Activated CD4-positive, alpha-beta T cell treated with anti-CD3 and anti-CD28 coated beads, Interleukin-2, amount 10 ng/mL, durations not matched to agents 7 days and 5 days (primary cell): ENCODE measurements at places on chromosomes 13 and 19. TPM values are rescaled to one million over a fixed set of nuclear protein-coding genes. Genes with fewer than 3 reads are reported as not detected.

Gene MRPL54
- total RNA-seq = 78.4 TPM

Gene ZNF99
- not detected for total RNA-seq

Gene CUL4A
- 84.6 TPM for total RNA-seq

Gene TNNT1
- 0.32 TPM for total RNA-seq

Gene PPM1N
- 1.1 TPM for total RNA-seq

Gene BRME1
- total RNA-seq = 6.3 TPM

Gene TNFSF11
- 0.87 TPM for total RNA-seq

Gene TNFSF13B
- total RNA-seq = 11.7 TPM

Gene NDUFA3
- 128 TPM for total RNA-seq

Gene CNN1
- total RNA-seq = not detected

Gene CPAMD8
- 0.22 TPM for total RNA-seq

Gene CRB3
- 0.64 TPM for total RNA-seq

Gene SIGLEC7
- total RNA-seq = not detected

Gene PSG6
- total RNA-seq = not detected

- DNase-seq = no peak
- no peak overlapping the region for H3K27ac ChIP-seq
- no peak overlapping the region for H3K4me3 ChIP-seq
- no peaks in the 10 kb centered on the region for H3K4me1 ChIP-seq
- H3K36me3 ChIP-seq = no peaks in the 10 kb centered on the region
These were observed 228.8 kb upstream of the STARD13 start for GRCh38 chr13:33514362-33514761.

- peaks cover 82% of the 10 kb centered on the region for H3K4me1 ChIP-seq
- H3K36me3 ChIP-seq = peaks cover 66% of the 10 kb centered on the region
- H3K4me3 ChIP-seq = no peak overlapping the region
- H3K27ac ChIP-seq = peak overlapping the region; percentile 65
- DNase-seq = no peak
These were observed 3.3 kb upstream of the GPR183 start for GRCh38 chr13:99310382-99311031.

DNA sequence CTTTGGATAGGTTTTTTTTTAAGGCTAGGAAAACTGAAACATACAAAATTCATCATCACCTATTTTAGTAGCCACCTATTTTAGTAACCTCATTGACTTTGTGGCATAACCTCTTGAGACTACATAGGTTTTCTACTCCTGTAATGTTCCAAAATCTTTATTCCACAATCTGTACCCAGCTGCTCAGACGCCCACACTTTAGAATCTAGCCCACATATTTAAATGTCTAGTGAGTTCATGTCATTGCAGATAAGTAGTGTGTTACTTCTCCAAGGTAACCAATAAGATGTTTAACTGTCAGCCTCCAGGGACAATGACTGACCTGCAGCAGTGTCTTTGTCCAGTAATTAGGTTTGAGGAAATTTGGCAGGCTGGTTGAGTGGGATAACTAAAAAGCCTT lies 330.2 kb downstream of the MZT1 start:
- no peaks in the 10 kb centered on the region for H3K4me1 ChIP-seq
- DNase-seq = no peak
- no peak overlapping the region for H3K27ac ChIP-seq
- H3K4me3 ChIP-seq = no peak overlapping the region
- no peaks in the 10 kb centered on the region for H3K36me3 ChIP-seq
- no peaks in the 10 kb centered on the region for H3K27me3 ChIP-seq

GRCh38 chr13:49343255-49343654 lies 95.5 kb downstream of the CDADC1 start:
- no peaks in the 10 kb centered on the region for H3K27me3 ChIP-seq
- H3K27ac ChIP-seq = no peak overlapping the region
- DNase-seq = no peak

DNA sequence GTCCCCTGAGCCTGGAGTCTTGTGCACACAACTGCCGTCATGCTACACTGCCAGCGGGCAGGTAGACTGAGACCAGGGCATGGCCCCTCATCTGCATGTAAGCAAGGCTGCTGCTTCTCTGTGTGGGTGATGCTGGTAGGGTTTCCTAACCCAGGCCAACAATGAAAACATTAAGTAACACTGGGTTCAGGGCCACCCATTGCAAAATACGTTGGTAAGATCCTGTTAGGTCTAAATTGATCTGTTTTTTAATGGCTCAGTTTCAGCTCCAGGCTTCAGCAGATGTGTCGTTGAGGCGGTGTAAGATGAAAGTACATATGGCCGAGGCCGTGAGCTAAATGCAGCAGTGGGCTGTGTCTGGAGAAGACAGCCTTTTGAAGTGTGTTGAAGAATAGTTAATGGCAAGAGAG lies 383.4 kb downstream of the IRS2 start:
- no peak overlapping the region for H3K4me3 ChIP-seq
- H3K27ac ChIP-seq = no peak overlapping the region
- H3K27me3 ChIP-seq = no peaks in the 10 kb centered on the region
- no peak for DNase-seq

DNA sequence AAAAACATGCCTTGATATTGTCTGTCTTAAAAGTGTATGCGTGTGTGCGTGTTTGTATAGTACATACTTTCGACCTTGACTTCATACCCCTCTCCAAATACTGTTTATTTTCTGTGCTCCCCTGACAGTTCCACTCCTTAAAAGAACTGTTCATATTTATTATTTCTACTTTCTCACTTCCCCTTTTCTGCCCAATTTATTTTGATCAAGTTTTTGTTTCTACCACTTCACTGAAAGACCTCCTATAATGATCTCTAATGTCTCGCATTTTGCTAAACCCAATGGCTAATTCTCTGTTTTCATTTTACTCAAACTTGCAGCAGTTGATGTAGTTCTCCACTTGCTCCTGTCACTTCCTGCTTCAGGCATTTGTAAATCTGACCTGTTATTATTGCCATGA lies 426.1 kb upstream of the KLF12 start:
- no peak for DNase-seq
- no peaks in the 10 kb centered on the region for H3K4me1 ChIP-seq
- no peak overlapping the region for H3K4me3 ChIP-seq
- no peak overlapping the region for H3K27ac ChIP-seq
- no peaks in the 10 kb centered on the region for H3K36me3 ChIP-seq

DNA sequence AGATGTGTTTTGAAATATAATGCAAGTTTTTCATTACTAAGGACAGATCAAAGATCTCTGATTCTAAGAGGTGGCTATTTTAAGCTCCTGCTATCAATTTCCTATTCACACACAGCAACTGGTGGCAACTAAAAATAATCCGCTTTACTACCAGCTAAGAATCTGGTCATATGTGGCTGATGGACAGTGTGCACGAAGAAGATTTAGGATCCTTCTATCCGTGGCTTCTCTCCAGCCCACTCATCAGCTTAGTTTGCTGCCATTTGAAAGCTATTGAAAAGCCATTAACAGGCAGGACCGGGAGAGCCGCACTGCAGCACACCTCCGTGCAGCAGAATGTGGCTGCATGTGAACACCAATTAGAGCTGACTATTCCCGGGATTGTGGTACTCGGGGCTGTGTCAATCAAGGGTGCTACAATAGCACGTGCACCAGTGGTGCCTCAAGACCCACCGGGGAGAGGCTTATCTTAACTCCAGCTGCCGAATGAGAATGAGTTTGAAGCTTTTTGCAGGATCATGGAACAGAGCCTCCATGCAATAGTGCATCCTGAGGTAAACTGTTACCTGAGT lies at the start of gene MYO16:
TSS of gene MYO16 (plus strand) at position 431 of the 572 bp plus-strand sequence. CDS start 234 bp downstream, outside the sequence.
- H3K36me3 ChIP-seq = no peaks in the 10 kb centered on the region
- H3K4me1 ChIP-seq = no peaks in the 10 kb centered on the region
- no peak for DNase-seq
- no peak within 1 kb of the TSS for H3K4me3 ChIP-seq
- no peak within 1 kb of the TSS for H3K27ac ChIP-seq

GRCh38 chr19:1522838-1523237 lies 1.0 kb upstream of the PLK5 start:
- H3K36me3 ChIP-seq = no peaks in the 10 kb centered on the region
- no peak overlapping the region for H3K27ac ChIP-seq
- peaks cover 4% of the 10 kb centered on the region for H3K4me1 ChIP-seq
- H3K27me3 ChIP-seq = peaks cover 26% of the 10 kb centered on the region
- H3K4me3 ChIP-seq = no peak overlapping the region
- no peak for DNase-seq

DNA sequence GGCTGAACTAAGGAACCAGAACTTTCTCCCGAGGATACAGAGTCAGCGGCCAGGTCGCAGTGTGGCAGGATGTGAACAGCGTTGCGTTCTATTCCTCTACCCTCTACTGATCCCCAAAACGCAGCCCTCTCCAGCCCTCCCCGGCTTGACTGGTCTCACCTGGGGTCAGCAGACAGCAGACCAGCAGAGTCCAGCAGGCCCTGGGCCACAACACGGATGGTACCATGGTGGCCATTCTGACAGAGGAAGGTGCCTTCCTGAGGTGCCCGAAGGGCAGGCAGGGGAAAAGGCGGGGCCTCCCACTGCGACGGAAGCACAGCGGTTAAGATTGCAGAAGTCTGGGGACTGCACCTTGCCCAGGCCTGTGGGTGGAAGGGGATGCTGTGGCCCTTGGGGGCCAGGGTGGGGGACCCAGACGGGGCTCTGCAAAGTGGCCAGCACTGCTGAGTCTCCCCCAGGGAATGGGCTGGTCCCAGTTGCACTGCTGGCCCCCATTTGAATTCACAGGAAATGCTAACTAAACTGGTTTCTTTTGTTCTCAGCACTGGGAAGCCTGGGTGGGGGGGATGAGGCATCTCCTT lies at the start of gene ICAM3:
TSS of gene ICAM3 (minus strand) at position 245 of the 581 bp plus-strand sequence. CDS start at position 235, 10 bp downstream.
- peak within 1 kb of the TSS; percentile 94 for H3K27ac ChIP-seq
- peaks cover 19% of the 10 kb centered on the region for H3K36me3 ChIP-seq
- no peaks in the 10 kb centered on the region for H3K27me3 ChIP-seq
- peak within 1 kb of the TSS; percentile 95 for H3K4me3 ChIP-seq
- DNase-seq = peak; percentile 74
- peaks cover 37% of the 10 kb centered on the region for H3K4me1 ChIP-seq

- H3K27ac ChIP-seq = no peak overlapping the region
- no peaks in the 10 kb centered on the region for H3K36me3 ChIP-seq
- DNase-seq = no peak
These were observed 145.9 kb downstream of the DACH1 start for GRCh38 chr13:71721104-71721503.

- H3K4me1 ChIP-seq = no peaks in the 10 kb centered on the region
- no peak overlapping the region for H3K4me3 ChIP-seq
- no peak overlapping the region for H3K27ac ChIP-seq
- peaks cover 18% of the 10 kb centered on the region for H3K36me3 ChIP-seq
- DNase-seq = no peak
- no peaks in the 10 kb centered on the region for H3K27me3 ChIP-seq
These were observed 20.4 kb downstream of the ZNF578 start for GRCh38 chr19:52473655-52474350.

- no peak overlapping the region for H3K4me3 ChIP-seq
- H3K36me3 ChIP-seq = no peaks in the 10 kb centered on the region
- H3K27ac ChIP-seq = no peak overlapping the region
- no peak for DNase-seq
- H3K27me3 ChIP-seq = no peaks in the 10 kb centered on the region
- H3K4me1 ChIP-seq = no peaks in the 10 kb centered on the region
These were observed 10.1 kb downstream of the ATCAY start for GRCh38 chr19:3890591-3890990.

- H3K27me3 ChIP-seq = no peaks in the 10 kb centered on the region
- H3K36me3 ChIP-seq = peaks cover 40% of the 10 kb centered on the region
- peaks cover 6% of the 10 kb centered on the region for H3K4me1 ChIP-seq
- H3K27ac ChIP-seq = peak overlapping the region; percentile 19
These were observed 33.4 kb downstream of the IPO5 start for GRCh38 chr13:97986835-97987234.

DNA sequence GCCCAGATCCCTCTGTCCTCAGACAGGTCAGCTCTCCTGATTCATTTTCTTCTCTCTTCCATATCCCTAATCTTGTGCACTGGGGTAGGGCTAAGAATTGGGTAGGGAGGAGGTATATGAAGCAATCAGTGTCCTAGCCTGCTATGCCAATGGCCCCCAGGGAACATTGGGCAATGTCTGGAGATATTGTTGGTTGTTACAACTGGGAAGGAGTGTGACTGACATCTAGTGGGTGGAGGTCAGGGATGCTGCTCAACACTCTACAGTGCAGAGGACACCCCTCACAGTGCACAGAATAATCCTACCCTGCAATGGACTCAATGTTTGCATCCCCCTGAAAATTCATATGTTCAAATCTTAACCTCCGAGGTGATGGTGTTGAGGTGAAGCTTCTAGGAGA lies 57.5 kb downstream of the CPAMD8 start:
- H3K4me3 ChIP-seq = no peak overlapping the region
- H3K4me1 ChIP-seq = no peaks in the 10 kb centered on the region
- no peaks in the 10 kb centered on the region for H3K36me3 ChIP-seq
- no peak overlapping the region for H3K27ac ChIP-seq
- H3K27me3 ChIP-seq = peaks cover 5% of the 10 kb centered on the region

GRCh38 chr13:73146707-73147106 lies 87.9 kb downstream of the KLF5 start:
- peaks cover 2% of the 10 kb centered on the region for H3K4me1 ChIP-seq
- H3K4me3 ChIP-seq = no peak overlapping the region
- H3K27ac ChIP-seq = no peak overlapping the region
- H3K27me3 ChIP-seq = no peaks in the 10 kb centered on the region

GRCh38 chr13:109857803-109858202 lies 71.4 kb upstream of the IRS2 start:
- no peak overlapping the region for H3K27ac ChIP-seq
- H3K4me3 ChIP-seq = no peak overlapping the region
- DNase-seq = no peak
- H3K27me3 ChIP-seq = peaks cover 33% of the 10 kb centered on the region
- no peaks in the 10 kb centered on the region for H3K36me3 ChIP-seq

DNA sequence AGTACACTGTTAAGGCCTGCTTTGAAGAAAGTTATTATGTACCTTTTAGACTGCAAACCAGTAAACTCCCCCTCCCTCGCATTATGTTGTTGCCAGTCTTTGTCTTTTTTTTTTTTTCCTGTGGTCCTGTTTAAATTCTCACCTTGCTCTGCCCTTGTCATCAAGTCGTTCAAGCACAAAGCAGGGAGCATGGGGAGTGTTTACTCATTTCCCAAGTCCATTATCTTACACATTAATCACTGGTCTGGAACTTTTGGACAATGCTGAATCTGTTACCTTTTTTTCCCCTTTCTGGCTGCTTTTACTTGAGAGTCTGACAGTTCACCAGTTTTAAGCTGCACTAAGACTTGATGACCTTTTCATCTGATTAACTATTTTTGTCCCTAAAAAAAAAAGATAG lies 108.2 kb downstream of the DACH1 start:
- H3K27me3 ChIP-seq = no peaks in the 10 kb centered on the region
- H3K27ac ChIP-seq = no peak overlapping the region
- H3K4me1 ChIP-seq = no peaks in the 10 kb centered on the region
- H3K4me3 ChIP-seq = no peak overlapping the region
- H3K36me3 ChIP-seq = no peaks in the 10 kb centered on the region
